Spinal cord (tissue), 10 donors: ENCODE measurements at places on chromosomes 2 and 18. TPM values are rescaled to one million over a fixed set of nuclear protein-coding genes. Genes with fewer than 3 reads are reported as not detected.
A peak's percentile ranks its signal among the peaks of the same experiment; 100 is the strongest.

DNA sequence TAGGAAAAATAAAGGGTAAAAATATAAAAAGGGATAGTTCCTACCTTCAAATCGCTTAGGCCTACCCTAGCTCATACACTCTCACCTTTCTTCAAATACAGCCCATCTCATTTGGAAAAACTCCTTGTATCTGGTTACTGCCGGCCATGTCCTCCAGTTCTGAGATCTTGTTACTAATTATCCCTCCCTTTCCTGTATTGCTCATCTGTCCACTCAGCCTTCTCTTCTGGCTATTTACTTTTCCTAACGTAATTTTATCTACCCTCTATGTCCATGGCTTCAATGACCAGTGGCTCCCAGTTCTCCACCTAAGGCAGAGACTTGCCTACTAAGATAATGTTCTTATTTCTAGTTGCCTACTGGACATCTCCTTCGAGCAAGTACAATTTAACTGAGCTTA, 342.9 kb upstream of the ACVR2A start:
- DNase-seq = no peak

The ASPRV1 gene
- 3.1 TPM for total RNA-seq

The RESP18 gene
- 1.1 TPM for total RNA-seq

GRCh38 chr2:223076573-223076972, 24.6 kb downstream of the KCNE4 start:
- DNase-seq = no peak

- DNase-seq = no peak
Observed at GRCh38 chr2:237995036-237995435, 28.2 kb downstream of the UBE2F start.

GRCh38 chr18:11767935-11768334, 78.9 kb downstream of the GNAL start:
- DNase-seq = no peak

DNA sequence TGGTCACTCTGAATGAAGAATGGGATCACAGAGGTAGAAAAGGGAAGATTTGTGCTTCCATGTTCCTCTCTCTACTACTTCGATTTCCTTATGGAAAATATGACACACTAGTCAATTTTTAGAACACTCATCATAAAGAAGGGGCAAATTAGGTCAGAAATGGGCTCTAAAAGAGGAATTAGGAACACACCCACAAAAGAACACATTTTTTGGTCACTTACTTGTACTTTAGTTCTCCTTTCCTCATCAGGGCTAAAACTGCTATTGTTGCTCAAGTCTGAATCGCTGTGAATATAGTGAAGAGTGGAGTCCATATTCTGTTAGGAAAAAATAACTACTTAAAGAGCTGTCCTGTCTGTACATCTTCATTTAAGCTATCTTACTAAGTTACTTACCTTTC, 52.6 kb downstream of the PPP4R1 start:
- DNase-seq = no peak

The CYP27A1 gene
- 49.0 TPM for total RNA-seq

GRCh38 chr18:4524096-4524495, 69.0 kb upstream of the DLGAP1 start:
- DNase-seq = no peak

DNA sequence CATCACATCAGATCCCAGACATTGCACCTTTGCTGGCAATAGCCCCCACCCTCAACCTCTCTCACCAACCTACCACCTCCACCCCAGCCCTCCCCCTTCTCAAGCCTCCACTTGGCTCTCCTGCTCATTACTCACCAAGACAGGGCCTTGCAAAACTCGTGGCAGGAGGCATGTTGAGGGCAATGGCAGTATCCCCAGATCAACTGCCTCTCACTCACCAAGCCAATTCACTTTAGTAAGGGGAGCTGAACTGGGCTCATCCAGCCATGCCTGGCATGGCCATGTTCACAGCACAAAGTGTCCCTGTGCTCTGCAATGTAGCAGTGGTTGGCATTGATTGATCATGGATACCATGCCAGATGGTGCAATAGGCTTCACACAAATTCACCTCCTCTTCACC, 46.3 kb upstream of the TEX51 start:
- no peak for DNase-seq

The UBE2F gene
- total RNA-seq = 52.5 TPM

DNA sequence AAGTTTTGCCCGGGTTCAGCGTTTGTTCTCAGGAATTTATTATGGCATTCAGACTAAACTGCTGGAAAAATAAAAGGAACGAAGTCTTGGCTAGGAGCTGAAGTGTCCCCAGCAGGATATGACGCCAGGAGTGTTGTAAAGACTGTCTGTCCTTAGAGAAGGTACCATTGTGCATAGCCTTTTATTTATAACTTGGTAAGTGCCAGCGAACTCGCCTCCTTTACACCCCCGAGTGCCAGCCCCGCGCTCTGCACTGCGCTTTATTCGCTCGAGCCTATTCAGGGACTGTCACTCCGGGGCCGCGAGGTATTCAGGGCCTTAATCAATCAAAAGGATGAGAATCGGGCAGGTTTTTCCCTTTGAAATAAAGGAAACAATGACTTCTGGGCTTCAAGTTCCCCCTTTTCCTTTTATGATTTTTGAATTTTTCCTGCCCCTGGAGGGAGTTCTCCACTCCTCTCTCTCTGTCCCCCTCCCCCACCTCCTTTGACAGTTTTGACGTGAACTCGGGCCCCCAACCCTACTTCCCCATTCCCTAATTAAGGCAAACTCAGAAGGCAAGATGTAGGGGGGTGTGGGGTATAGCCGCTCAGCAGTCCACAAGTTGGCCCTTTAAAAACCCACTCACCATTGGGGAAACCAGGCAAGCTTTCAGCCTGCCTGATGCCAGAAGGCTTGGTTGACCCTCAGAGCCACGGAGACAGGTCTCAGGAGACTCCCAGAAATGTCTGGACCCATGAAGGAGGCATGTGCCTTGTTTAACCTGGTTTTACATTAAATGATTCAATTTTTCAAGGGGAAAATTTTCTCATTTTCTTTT, 1.3 kb upstream of the PAX3 start:
- no peak for DNase-seq

The EMILIN1 gene
- total RNA-seq = 20.9 TPM

The UGT1A10 gene
- not detected for total RNA-seq

The TNFRSF11A gene
- total RNA-seq = 2.3 TPM

GRCh38 chr2:158687315-158687714, 107.8 kb upstream of the DAPL1 start:
- no peak for DNase-seq

The CCDC142 gene
- 23.4 TPM for total RNA-seq

The NEU2 gene
- total RNA-seq = not detected

DNA sequence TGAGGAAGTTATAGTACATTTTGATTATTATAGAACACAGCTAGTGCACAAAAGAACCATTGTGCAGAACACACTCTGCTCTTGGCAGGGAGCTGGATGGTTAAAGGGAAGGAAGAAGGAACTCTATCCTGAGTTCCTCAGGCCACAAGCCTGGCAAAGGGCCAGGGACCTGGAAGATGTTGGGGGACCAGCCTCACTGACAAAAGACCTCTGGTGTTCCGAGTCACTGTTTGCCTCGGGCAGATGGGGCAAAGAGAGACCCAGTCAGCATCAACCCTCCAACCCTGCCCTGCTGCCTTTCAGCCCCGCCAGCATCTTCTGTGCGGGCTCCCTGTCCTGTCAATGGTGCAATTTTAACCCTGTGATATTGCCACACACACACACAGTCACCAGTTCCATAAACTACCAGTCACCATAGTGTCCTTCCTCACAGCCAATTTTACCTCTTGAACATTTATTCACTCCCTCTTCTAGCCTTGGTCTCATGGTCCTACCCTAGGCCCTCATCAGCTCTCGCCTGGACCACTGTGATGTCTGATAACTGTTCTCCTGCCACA, 21.9 kb downstream of the NEMP2 start:
- DNase-seq = peak; percentile 8

DNA sequence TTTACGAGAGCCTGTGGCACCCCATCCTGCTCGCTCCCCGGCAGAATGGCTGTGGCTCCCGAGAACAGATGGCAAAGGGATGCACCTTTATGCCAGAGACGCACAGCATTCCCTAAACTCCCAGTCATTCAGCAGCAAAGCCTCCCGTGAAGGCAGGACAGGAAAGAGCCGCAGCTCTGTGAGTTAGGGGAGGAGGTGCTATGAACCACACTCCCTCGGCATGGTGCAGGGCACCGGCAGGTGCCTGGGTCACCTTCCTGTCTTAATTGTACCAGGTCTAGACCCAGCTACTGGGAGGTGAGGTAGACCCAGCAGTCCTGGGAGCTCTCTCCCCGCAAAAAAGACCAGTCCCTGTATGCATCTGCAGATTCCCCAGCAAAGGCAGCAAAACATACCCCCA, 149.8 kb downstream of the TWIST2 start:
- no peak for DNase-seq

The SFT2D3 gene
- total RNA-seq = 6.5 TPM

DNA sequence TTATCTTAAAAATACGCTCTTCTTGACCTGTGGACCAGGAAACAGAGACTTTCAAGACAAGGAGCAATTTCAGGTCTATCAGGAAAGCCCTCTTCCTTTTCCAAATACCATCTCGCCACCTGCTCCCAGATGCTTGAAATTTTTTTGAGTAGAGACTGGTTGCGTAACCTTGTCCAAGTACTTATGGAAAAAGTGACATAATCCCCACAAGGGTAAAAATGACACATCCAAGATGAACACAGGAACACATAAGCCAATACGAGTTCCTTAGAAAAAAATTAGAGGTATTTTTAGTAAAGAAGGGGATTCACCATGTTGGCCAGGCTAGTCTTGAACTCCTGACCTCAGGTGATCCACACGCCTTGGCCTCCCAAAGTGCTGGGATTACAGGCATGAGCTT, 1.8 kb downstream of the SERPINB13 start:
- no peak for DNase-seq

The DLGAP1 gene
- total RNA-seq = 16.5 TPM

The IL36G gene
- total RNA-seq = not detected

DNA sequence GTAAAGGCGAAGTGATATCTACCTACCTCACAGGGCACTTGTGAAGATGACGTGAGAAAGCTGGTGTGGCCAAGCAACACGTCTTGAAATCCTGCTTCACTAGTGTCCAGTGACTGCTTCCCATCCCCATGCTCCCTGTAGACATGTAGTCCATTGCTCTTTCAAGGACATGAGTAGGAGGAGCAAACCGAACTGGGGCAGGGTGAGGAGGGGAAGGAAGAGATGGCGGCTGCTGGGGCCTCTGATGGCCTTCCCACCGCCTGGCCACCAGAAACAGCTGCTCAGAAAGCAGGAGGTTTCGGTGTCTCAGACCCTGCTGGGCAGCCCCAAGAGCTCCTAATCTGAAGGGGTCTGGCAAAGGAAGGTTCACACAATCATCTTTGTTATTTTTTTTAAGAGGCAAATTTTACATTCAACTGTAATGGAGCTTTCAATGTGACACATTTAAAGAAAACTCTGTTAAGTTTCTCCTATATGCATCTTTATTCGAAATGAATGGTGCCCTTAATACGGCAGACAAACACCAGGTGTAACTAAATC, 14.7 kb downstream of the CPLX4 start:
- DNase-seq = no peak

DNA sequence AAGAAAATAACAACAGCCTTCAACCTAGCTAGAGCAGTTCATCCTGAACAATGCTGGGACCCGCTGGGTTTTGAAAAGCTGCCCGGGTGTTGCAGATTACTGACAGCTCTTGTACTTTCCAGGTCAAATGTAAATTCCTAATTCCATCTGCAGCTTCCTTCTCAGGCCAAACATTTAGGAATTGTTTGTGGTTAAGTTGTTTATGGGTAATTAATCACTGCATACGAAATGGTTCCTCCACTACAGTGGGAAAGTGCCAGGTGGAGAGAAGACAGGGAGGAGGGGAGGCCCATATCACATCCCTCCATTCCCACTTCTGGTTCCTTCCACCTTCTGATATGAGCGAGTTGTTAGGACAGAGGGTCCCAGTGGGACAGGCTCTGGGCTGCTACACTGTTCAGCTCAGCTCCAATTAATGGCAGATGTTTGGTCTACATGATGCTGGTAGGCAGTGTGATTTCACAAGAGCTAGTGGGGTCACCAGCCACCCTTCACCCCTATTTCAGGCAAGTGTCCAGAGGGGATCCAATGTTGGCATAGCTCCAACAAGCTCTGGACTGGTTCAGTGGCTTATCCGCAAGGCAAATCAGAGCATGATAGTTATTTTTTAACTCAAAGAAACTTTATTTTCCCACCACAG, 112.9 kb upstream of the ACAA2 start:
- peak; percentile 44 for DNase-seq

DNA sequence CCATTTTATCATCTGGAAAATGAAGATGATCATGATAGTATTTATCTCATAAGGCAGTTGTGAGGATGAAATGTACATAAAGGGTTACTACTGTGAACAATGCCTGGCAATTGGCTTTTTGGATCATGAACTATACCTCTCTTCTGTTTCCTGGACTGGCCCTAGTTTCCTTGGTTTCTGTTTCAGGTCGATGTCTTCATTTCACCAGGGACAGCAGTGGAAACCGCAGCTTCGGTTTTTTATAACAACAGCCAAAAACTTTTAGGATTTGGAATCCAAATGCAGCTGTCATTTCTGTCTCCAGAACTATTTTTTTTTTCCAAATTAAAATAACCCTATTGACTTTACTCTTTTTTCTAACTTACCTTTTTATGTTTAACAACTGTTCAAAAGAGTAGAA, 425.1 kb downstream of the RND3 start:
- no peak for DNase-seq

The IL1RL1 gene
- 0.17 TPM for total RNA-seq

GRCh38 chr18:63606526-63606925, 19.4 kb downstream of the SERPINB13 start:
- DNase-seq = no peak

- DNase-seq = no peak
Observed at GRCh38 chr2:8453904-8454302, 228.0 kb upstream of the ID2 start.

DNA sequence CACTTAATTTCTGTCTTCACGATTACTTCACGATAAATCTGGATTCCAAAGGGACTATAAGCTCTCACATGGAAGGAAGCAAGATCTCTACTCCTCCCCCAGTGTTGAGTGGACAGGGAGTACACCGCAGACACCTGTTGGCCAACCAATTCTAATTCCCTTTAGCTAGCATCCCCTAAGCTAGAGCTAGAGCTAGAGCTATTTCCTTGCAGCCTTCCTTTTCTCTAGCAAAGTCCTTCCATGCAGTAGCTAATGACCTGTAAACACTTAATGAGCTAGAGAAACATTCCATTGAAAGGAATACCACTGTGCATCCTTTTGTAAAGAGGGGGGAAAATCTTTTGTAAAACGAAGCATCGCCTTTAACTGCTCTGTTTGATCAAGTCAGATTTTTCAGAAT, 56.5 kb downstream of the BCL11A start:
- DNase-seq = peak; percentile 57

The TBR1 gene
- 0.10 TPM for total RNA-seq
